ENCODE measurements at places on chromosomes 3 and 15.

- DNase-seq: no peak
Observed at GRCh38 chr3:54671511-54671910, 256.3 kb downstream of the LRTM1 start.

- no peak for DNase-seq
Observed at GRCh38 chr3:134350266-134350665, 24.0 kb downstream of the AMOTL2 start.

DNA sequence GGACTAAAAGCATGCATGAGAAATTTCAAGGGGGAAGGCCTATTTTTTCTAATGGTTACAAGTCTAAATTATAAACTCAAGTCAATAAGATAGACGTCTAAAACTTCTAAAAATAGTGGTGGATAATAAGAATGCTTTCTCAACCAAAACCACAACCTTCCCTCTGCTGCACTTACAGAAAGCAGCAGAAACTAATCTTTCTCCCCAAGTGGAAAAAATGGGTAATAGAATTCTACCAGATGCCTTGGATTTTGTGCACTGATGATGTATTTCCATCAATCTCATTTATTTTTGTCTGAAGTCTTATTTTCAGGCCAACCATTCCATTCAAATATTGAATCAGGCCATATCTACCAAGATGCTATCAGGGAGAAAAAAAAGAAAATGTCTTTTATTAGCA, 344.7 kb downstream of the NEK10 start:
- DNase-seq: no peak

DNA sequence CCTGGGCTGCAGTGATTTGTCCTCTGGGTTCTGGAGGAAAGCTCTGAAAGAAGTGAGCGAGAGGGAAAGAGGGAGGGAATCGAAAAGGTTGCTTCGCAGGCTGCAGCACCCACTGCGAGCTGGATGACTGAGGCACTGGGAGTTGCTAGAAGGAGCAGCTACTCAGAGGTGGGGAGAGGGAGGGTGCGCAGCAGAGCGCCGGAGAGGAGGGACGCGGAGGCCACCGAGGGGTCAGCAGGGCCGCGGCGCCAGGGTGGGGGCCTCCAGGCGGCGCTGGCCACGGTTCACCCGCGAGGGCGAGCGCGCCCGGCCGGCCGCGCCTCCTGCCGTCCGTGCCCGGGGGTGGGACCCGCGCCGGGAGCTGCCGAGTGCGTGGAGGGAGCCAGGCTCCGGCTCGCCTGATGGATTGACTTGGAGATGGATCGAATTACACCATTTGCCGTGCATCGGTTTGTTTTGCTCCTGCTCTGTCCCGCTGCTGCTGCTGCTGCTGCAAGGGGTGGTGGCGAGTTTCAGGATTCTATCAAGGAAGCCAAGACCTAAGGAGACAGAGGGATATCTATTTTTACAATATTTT, at the start of gene SEMA6D:
Gene SEMA6D (plus strand): TSS at position 470 of the 577 bp plus-strand sequence. CDS start 42,294 bp downstream, outside the sequence.
- peak; percentile 25 for DNase-seq

DNA sequence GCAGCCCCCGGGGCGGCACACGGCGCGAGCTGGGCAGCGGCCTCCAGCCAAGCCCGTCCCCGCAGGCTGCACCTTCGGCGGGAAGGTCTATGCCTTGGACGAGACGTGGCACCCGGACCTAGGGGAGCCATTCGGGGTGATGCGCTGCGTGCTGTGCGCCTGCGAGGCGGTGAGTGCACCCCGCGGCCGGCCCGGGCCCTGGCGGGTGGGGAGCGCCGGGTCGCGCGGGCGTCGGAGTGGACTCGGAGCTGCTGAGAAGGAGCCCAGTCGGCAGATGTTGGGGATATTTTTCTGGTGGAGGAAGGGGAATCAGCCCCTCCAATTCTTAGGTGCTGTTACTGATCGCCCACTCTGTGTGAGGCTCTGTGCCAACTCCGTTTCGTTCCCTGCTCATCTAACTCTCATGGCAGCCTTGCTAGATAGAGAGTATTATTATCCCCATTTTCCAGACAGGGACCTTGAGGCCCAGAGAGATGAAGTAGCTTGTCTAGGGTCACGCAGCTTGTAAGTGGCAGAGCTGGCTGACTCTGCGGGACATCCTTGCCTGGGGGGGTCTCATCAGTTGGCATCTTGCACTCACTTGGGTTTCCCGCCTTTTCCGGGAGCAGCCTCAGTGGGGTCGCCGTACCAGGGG, 890 bp downstream of the CHRD start:
- peak; percentile 57 for DNase-seq

DNA sequence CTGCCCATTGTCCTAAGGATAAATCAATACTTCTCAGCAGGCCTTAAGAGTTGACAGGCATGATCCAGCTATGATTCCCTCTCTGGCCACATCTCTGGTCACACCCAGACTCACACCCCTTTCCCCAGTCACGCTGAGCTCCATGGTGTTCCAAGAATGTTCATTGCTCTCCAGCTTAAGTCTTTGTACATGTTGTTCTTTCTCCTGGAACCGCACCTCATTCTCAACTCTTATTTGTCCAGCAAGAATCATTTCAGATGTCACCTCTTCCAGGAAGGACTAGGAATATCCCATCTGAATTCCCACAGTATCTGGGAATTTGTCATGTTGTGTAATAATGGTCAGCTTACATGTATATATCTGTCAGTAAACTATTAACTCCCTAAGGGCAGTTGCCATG, 118.3 kb upstream of the GALNT15 start:
- DNase-seq: no peak

Measured in GM20000 (cell line).